ENCODE measurements at places on chromosomes 12 and 14.

GRCh38 chr12:104680070-104680469 lies 223.3 kb downstream of the CHST11 start:
- DNase-seq, result no peak

DNA sequence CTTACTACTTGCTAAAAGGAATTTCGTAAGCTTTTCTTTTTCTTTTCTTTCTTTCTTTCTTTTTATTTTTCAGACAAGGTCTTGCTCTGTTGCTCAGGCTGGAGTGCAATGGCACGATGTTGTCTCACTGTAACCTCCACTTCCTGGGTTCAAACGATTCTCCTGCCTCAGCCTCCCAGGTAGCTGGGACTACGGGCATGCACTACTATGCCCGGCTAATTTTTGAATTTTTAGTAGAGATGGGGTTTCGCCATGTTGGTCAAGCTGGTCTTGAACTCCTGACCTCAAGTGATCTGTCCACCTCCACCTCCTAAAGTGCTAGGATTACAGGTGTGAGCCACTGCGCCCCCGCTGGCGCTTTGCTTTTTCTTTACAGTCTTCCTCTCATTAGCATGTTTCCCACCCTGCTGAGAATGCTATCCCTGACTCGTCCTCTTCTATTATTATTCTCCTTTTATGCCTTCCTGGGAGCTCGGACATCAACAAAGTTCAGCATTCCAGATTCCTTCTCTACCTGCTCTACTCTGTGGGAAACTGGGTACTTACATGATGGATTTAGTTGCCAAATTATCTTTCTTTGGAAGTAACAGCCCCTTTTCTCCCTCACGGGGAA lies 3.1 kb downstream of the MTHFD1 start:
- DNase-seq, result no peak

GRCh38 chr14:20855652-20856291 lies 35.4 kb upstream of the RNASE3 start:
- no peak for DNase-seq

- no peak for DNase-seq
These were observed 459.5 kb downstream of the RMST start for GRCh38 chr12:97921979-97922722.

DNA sequence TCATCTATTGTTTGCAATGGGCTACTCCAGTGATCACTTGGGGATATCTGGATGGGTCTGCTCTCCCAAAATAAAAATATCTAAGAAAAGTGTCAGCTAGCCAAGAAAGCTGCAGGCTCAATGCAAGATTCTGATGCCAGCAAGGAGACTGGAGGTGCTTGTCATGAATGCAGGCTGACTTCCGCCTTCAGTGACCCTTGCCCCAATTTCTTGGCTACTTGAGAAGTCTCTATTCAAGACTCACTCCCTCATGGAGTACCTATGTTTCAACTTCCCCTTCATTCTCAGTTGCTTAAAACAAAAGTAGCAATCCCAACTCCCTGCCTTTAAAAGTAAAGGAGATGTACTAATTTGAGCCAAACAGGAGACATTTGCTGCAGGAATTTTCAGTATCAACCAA lies 123.9 kb downstream of the GPR65 start:
- DNase-seq, result no peak

DNA sequence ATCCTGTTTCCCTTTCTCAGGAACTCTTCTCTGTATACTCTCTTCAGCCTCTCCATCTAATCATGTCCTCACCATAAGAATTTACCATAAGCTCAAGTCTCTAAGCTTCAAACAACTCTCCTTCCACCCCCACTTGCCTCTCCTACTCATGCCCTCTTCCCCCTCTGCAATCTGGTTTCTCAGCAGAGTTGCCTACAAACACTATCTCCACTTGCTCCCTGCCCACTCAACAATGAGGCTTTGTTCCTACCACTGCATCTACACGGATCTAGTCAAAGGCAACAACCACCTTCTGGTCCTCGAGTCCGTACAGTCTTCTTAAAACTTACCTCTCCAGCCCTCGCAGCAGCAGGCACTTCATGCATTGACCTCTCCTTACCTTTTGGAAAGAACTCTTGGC lies 17.2 kb upstream of the FBLN5 start:
- DNase-seq, result no peak

GRCh38 chr12:42201063-42201462 lies 37.0 kb downstream of the YAF2 start:
- DNase-seq, result no peak

DNA sequence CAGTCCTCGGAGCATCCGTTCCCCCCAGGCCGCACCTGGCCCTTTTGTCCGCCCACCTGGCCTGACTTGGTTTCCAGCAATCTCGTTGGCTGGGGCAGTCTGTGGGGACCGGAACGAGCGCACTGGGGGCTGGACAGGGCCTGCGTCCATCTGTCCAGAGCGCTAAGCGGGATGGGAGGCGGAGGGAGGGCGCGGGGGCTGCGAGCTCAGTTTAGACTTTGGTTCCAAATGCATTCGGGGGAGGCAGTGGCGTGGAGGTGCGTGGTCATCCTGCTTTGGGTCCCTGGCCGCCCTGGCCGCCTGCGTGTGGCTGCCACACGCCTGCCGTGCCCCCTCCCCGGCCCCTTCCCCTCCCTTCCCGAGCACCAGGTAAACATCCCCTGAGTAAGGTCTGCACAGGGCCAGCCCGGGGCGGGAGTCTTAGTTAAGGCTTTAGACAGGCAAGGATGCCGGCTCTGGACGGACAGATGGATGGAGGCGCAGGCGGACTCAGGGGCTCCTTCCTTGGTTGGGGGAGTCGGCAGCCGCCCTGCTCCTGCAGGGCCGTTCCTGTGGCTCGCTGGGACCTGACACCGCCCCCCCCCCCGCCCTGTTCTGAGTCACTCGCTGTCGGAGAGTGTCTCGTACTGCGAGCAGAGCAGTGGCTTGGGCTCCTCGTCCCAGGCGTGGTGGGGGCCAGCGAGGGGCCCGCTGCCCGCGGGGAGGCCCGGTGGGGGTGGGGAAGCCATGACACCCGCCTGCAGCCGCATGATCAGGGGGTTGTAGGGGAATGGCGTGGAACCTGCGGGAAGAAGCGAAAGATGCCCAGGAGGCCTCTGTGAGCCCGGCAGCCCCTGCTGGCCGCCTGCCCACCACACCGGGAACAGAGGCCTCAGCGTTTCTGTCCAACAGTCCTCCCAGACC lies 30.2 kb downstream of the RFLNA start:
- no peak for DNase-seq

- no peak for DNase-seq
These were observed 20.5 kb downstream of the VCPKMT start for GRCh38 chr14:50095895-50096294.

DNA sequence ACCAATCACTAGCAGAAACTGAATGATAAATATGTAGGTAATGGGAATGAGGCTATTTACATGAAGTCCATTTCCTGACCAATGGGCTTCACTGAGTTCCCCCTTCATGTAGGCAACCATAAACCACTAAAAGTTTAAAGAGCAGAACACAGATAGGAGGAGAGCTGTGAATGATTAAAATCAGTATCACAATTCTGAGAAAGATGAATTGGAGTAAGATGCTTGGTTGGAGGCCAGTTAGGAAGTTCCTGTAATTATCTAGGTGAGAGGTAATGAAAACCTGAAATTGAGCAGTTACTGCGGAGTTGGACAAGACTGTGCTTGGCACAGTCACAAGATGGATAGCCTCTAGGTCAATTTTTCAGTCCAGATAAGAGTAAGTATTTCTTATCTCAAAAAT lies 56.6 kb downstream of the GALNT4 start:
- DNase-seq, result no peak

DNA sequence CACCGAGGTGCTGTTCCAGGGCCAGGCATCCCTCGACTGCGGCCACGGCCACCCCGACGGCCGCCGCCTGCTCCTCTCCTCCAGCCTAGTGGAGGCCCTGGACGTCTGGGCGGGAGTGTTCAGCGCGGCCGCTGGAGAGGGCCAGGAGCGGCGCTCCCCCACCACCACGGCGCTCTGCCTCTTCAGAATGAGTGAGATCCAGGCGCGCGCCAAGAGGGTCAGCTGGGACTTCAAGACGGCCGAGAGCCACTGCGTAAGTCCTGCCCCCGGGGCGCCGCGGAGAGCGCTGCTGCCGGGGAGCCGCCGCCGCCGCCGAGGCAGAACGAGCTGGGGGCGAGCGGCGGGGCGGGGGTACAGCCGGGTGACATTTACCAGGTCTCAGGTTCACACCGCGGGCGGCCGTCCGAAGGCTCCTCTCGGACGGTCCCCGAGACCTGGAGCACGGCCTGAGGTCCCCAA lies 1.4 kb downstream of the PLXNC1 start:
- DNase-seq, result peak; percentile 71

- DNase-seq, result no peak
These were observed 123.5 kb upstream of the RFLNA start for GRCh38 chr12:124171231-124171979.
